ENCODE measurements at places on chromosomes 3 and 15.

DNA sequence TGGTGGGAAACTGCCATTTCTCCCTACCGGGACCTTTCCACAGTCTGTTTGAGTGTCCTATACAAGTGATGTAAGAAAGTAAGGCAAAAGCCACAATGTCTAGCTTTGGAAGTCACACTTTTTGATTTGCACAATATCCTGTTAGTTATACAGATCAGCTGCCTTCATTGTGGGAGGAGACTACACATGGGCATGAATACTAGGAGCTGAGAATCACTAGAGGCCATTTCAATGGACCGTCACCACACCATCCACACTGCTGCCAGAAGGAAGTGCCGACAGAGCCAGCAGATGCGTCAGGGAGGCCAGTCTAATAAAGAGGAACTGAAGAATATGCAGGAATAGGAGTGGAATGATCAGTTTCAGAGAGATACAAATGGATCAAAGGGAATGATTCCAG is 65.8 kb downstream of the SCN11A start:
- H3K4me1 ChIP-seq, result no peaks in the 10 kb centered on the region
- H3K36me3 ChIP-seq, result no peaks in the 10 kb centered on the region
- no peak overlapping the region for H3K27ac ChIP-seq
- H3K4me3 ChIP-seq, result no peak overlapping the region
- DNase-seq, result no peak

DNA sequence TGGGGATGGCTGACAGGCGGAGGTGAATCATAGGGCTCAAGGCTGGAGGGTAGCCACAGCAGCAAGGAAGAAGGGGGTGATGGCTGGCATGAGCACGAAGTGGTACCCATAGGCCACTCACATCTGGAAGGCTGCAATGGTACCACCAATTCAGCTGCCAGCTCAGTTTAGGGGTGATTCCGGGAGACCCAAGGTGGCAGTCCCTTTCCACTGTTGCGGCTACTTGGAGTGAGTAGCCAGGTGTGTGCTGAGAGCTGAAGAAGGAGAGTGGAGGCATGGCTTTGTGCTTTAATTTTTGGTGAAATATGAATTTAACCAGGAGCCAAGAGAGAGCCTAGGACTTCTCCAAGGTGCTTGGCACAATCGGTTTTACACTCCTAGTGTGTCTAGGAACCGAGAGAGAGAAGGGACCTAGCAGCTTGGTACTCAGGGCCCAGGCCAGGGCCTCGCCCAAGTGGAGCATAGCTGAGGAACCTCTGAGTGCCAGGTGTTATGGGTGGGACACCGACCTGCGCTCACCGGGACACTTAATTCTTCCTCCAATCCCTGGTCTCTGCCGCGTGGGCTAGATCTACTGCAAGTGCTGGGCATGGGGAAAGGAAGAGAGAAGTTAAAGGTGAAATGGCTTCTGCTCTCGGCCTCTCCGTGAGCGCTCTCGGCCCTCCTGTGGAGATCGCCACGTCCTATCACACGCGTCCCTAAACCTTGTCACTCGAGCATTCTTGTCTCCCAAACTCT is 32.2 kb upstream of the POLG start:
- peaks cover 41% of the 10 kb centered on the region for H3K4me1 ChIP-seq
- no peaks in the 10 kb centered on the region for H3K36me3 ChIP-seq
- H3K27ac ChIP-seq, result no peak overlapping the region

GRCh38 chr3:21330293-21330692 is 420.7 kb downstream of the ZNF385D start:
- H3K36me3 ChIP-seq, result no peaks in the 10 kb centered on the region
- no peak overlapping the region for H3K4me3 ChIP-seq
- no peaks in the 10 kb centered on the region for H3K4me1 ChIP-seq
- H3K27ac ChIP-seq, result no peak overlapping the region
- H3K27me3 ChIP-seq, result no peaks in the 10 kb centered on the region
- no peak for DNase-seq

GRCh38 chr3:184820525-184820924 is 8.6 kb downstream of the VPS8 start:
- no peak overlapping the region for H3K27ac ChIP-seq
- H3K4me1 ChIP-seq, result no peaks in the 10 kb centered on the region
- no peaks in the 10 kb centered on the region for H3K27me3 ChIP-seq
- no peak overlapping the region for H3K4me3 ChIP-seq
- peaks cover 3% of the 10 kb centered on the region for H3K36me3 ChIP-seq

GRCh38 chr15:40613080-40613479 is 19.0 kb downstream of the KNL1 start:
- H3K27ac ChIP-seq, result no peak overlapping the region
- H3K36me3 ChIP-seq, result no peaks in the 10 kb centered on the region
- no peaks in the 10 kb centered on the region for H3K4me1 ChIP-seq
- no peak for DNase-seq
- H3K27me3 ChIP-seq, result no peaks in the 10 kb centered on the region

- no peaks in the 10 kb centered on the region for H3K27me3 ChIP-seq
- H3K27ac ChIP-seq, result no peak overlapping the region
- H3K4me1 ChIP-seq, result no peaks in the 10 kb centered on the region
- no peak for DNase-seq
- no peak overlapping the region for H3K4me3 ChIP-seq
Observed at GRCh38 chr3:95883801-95884200, 930.6 kb upstream of the EPHA6 start.

GRCh38 chr3:9780910-9781309 is 11.2 kb upstream of the CAMK1 start:
- no peak overlapping the region for H3K27ac ChIP-seq
- peaks cover 20% of the 10 kb centered on the region for H3K4me1 ChIP-seq
- H3K27me3 ChIP-seq, result no peaks in the 10 kb centered on the region
- peaks cover 69% of the 10 kb centered on the region for H3K36me3 ChIP-seq
- H3K4me3 ChIP-seq, result no peak overlapping the region

GRCh38 chr3:151697496-151697895 is 36.2 kb upstream of the AADACL2 start:
- DNase-seq, result no peak
- no peaks in the 10 kb centered on the region for H3K36me3 ChIP-seq
- no peaks in the 10 kb centered on the region for H3K27me3 ChIP-seq
- H3K4me3 ChIP-seq, result no peak overlapping the region
- no peak overlapping the region for H3K27ac ChIP-seq

DNA sequence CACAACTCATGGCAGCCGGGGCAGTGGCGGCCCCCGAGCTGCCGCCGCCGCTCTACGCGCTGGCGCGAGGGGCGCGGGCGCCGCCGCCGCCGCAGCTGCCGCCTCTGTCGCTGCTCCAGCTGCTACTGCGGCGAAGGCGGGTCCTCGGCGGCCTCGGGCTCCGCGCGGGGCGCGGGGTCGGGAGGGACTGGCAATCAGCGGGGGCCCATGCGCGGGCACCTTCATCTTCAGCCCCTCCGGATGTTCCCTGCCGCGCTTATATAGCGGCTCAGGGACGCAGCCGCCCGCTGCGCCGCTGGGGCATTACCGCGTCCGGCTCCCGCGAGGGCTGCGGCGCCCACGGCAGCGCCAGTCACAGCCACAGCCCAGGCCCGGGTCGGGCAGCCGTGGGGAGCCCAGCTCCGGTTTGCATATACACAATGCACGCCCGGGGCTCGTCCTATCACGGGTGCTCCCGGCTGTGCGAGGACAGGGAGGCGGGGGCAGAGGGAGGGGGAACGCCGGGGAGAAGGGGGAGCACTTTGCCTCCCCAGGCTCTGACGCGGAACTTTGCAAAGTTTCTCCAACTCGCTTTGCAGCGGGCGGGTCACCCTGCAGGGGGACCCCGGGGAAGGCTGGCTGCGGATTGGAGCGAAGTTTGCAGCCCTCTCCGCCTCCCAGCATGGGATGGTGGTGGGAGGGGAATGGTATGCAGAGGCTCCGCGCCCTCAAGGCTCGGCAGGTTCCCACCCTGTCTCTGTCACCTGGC is at the start of gene VGLL3:
Gene VGLL3, minus strand, starts transcription at position 416 of the 748 bp plus-strand sequence. Its CDS starts 406 bp downstream, at position 10.
- no peaks in the 10 kb centered on the region for H3K36me3 ChIP-seq
- peak within 1 kb of the TSS; percentile 71 for H3K4me3 ChIP-seq
- peak; percentile 70 for DNase-seq

DNA sequence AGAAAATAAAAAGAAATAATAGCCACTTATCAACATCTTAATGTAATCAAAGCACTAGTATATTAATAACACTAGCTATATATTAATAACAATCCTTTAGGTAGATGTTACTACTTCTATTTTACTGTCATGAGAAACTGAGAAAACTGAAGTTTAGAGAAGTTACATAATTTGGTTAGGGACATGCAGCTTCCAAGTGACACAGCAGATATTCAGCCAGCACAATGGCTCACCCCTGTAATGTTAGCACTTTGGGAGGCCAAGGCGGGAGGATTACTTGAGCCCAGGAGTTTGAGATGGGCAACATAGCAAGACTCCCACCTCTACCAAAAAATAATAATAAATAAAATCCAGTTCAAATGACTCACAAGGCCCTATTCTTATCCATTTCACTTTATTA is 1.9 kb upstream of the UBR1 start:
- DNase-seq, result no peak
- H3K4me1 ChIP-seq, result peaks cover 16% of the 10 kb centered on the region
- H3K27ac ChIP-seq, result no peak overlapping the region
- no peak overlapping the region for H3K4me3 ChIP-seq

- no peaks in the 10 kb centered on the region for H3K27me3 ChIP-seq
- no peaks in the 10 kb centered on the region for H3K36me3 ChIP-seq
- no peaks in the 10 kb centered on the region for H3K4me1 ChIP-seq
Observed at GRCh38 chr3:162338514-162338913, 841.9 kb downstream of the OTOL1 start.

DNA sequence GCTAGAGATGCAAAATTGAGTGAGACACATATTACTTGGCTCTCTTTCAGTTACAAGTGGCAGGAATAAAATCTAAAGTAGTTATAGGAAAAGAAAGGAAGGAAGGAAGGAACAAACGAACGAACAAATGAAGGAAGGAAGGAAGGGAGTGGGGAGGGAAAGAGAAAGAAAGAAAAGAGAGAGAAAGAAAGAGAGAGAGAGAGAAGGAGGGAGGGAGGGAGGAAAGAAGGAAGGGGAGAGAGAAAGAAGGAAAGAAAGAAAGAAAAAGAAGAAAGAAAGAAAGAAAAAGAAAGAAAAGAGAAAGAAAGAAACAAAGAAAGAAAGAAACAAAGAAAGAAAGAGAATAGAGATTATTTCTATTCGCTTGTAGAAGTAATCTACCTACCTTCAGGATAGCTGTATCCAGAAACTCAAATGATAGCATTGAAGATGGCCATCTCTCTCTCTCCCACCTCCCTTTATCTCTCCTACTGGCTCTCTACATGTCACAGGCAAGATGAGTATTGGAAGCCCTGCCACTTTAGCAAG is 229.7 kb upstream of the TLE3 start:
- DNase-seq, result no peak
- no peaks in the 10 kb centered on the region for H3K27me3 ChIP-seq
- no peak overlapping the region for H3K4me3 ChIP-seq
- peaks cover 30% of the 10 kb centered on the region for H3K4me1 ChIP-seq
- H3K36me3 ChIP-seq, result no peaks in the 10 kb centered on the region

GRCh38 chr3:188720215-188720614 is 451.6 kb upstream of the TPRG1 start:
- DNase-seq, result no peak
- no peaks in the 10 kb centered on the region for H3K4me1 ChIP-seq
- H3K36me3 ChIP-seq, result no peaks in the 10 kb centered on the region

GRCh38 chr3:62332017-62332416 is 41.3 kb downstream of the FEZF2 start:
- no peak for DNase-seq
- H3K27ac ChIP-seq, result no peak overlapping the region
- no peaks in the 10 kb centered on the region for H3K4me1 ChIP-seq
- H3K36me3 ChIP-seq, result no peaks in the 10 kb centered on the region
- no peaks in the 10 kb centered on the region for H3K27me3 ChIP-seq

- H3K27ac ChIP-seq, result no peak overlapping the region
- H3K27me3 ChIP-seq, result no peaks in the 10 kb centered on the region
- H3K4me3 ChIP-seq, result no peak overlapping the region
- H3K36me3 ChIP-seq, result no peaks in the 10 kb centered on the region
Observed at GRCh38 chr15:66359740-66360139, 3.3 kb upstream of the TIPIN start.

DNA sequence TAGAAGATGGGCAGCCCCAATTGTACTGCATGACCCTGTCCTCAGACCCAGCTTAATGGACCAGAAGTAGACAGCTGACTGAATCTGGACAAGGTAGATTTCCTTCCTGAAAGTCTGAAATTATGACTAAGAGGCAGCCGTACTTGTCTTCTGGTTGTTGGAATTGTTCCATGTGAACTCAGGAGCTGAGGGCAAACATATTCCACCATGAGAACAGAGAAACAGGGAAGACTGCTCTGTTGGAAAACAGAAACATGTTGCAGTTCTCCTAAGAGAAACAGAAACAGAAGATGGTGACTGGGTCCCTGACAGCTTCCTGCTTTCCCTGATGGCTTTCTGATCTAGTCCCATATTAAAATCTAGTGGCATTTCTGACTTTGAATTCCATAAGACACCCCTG is 24.1 kb downstream of the POPDC2 start:
- no peaks in the 10 kb centered on the region for H3K27me3 ChIP-seq
- H3K4me1 ChIP-seq, result peaks cover 3% of the 10 kb centered on the region
- no peaks in the 10 kb centered on the region for H3K36me3 ChIP-seq
- H3K27ac ChIP-seq, result no peak overlapping the region

DNA sequence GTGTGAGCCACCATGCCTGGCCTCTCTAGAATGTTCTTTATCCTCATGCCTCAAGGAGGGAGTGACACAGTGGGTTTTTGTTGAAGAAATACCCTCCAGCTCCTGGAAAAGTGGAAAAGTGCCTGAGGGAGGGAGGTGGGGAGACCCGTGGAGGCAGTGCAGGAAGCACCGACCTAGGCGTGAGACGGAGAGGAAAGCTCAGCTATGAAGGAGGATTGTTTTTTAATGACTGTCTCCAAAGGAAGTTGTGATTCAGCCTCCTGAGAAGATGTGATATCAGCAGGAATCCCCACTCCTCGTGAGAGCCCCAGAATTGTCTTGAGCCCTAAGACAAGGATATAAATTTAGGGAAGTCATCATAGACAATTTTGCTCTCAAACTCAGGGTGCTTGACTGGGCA is 21.7 kb downstream of the RPLP1 start:
- H3K4me1 ChIP-seq, result peaks cover 11% of the 10 kb centered on the region
- no peak overlapping the region for H3K27ac ChIP-seq
- H3K4me3 ChIP-seq, result no peak overlapping the region

DNA sequence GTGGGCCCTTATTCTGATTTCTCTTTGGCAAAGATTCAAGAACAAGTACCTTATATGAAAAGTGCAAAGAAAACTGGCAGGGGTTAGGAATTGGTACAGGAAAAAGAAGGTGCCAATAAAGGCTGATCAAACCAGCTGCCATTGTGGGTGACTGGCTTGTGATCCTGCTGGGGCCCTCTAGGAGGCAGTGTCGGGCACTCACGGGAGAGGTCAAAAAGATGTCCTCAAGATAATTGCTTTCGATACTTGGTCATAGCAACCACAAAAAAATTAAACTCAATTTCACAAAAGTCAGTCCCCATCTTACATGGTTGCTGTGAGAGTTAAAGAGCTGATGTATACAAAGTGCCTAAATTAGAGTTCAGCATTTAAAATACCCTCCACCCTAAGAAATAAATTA is 31.0 kb upstream of the CAV3 start:
- no peaks in the 10 kb centered on the region for H3K27me3 ChIP-seq
- DNase-seq, result no peak

DNA sequence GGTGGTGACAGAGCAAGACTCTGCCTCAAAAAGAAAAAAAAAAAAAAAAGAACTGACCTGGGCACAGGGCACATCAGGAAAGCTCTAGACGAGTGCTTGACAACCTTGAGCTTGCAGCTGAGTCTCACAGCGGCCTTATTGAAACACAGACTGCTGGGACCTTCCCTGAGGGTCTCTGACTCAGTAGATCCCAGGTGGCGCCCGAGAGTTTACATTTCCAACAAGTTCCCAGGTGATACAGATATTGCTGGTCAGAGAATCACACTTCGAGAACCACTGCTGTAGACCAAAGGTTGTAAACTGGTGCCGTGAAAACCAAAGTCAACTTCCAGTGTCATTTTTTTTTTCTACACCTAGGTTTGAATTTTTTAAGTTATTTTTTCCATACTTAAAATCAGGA is 573.2 kb upstream of the MDFIC2 start:
- no peak overlapping the region for H3K4me3 ChIP-seq
- no peak for DNase-seq
- no peaks in the 10 kb centered on the region for H3K27me3 ChIP-seq
- no peaks in the 10 kb centered on the region for H3K36me3 ChIP-seq
